Naive thymus-derived CD8-positive, alpha-beta T cell (primary cell): ENCODE measurements at places on chromosomes 1 and 21. TPM values are rescaled to one million over a fixed set of nuclear protein-coding genes. Genes with fewer than 3 reads are reported as not detected.

DNA sequence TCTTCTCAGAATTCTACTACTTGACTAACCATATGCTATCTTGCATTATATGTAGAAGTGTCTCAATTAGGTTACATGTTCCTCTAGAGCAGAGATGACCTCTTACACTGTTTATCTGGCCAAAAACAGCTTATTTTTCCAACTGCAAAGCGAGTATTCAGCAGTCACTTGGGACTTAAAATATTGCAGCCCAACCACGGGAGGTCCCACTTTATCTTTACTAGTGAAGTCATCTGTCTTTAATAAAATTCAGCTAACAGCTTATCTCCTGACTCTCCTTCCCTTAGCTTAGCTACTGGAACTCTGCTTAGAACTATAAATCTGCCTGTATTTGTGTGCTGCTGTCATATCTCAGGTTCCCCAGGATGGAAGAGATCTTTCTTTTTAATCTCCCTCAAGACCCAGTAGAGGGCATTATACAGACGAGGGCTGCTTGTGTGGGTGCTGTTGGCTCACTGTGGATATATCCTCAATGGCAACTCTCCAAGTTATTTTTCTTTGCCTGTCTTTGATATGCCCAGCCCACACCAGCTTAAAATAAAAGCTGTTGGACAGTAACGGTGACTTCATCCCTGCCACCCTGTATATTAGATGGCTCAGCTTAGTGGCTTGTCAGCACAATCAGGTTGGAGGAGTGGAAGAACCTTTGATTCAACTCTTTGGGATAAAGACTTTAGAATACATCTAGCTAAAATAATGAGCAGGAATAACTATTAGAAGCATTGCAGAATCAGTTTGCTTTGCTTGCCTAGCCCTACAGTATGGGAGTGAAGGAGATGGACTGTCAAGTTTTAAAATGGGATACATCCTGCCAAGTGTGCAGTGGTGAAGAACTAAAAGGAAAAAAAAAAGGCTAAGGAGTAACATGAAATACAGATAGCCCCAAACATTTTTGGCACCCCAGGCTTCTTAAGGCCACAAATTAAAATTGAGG lies 9.6 kb downstream of the ENSA start:
- H3K27ac ChIP-seq, result peak overlapping the region; percentile 77
- no peak overlapping the region for H3K4me3 ChIP-seq
- H3K4me1 ChIP-seq, result peaks cover 32% of the 10 kb centered on the region
- peaks cover 75% of the 10 kb centered on the region for H3K36me3 ChIP-seq

The ELAPOR1 gene
- 6.0 TPM for total RNA-seq

GRCh38 chr1:242185731-242186130 lies 186.8 kb upstream of the MAP1LC3C start:
- no peak for DNase-seq
- H3K27me3 ChIP-seq, result peaks cover 3% of the 10 kb centered on the region
- no peaks in the 10 kb centered on the region for H3K4me1 ChIP-seq
- no peak overlapping the region for H3K27ac ChIP-seq

DNA sequence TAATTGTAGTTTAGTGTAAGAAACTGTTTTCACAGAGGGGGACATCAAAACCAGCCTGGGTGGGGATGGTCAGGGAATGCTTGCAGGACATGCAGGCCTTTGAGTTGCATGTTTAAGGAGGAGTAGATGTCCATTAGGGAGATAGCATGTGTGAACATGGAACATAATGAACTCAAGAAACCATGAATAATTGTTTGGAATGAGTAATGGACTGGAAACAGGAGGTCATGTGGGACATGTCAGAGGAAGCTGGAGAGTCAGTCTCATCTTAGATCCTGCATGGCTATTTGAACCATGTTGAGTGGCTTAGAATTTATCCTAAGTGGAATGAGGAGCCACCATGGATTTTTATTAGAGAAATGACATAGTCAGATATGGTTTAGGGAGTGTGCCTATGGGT lies 86.4 kb downstream of the RPE65 start:
- H3K4me3 ChIP-seq, result no peak overlapping the region
- H3K36me3 ChIP-seq, result no peaks in the 10 kb centered on the region
- H3K27me3 ChIP-seq, result peaks cover 8% of the 10 kb centered on the region

DNA sequence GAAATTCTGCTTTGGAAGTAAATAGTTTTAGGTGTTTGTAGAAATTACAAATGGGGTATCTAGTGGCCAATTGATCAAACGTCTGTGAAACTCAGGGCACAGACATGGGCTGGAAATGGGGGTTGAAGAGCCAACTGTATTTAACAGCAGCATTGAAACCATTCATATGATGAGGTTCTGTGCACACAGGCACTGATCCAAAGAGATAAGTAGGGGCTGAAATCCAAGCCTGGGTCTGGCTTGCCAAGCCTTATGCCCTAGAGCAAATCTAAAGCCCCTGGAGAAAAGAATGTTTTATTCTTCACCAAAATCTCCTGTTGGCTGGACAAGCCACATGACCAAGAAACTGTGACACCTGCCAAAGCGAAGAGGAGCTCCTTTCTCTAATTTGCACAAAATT lies 67.6 kb upstream of the ST6GALNAC5 start:
- H3K27me3 ChIP-seq, result no peaks in the 10 kb centered on the region
- no peak overlapping the region for H3K27ac ChIP-seq
- no peak for DNase-seq
- H3K4me1 ChIP-seq, result no peaks in the 10 kb centered on the region

- H3K27ac ChIP-seq, result no peak overlapping the region
- no peak overlapping the region for H3K4me3 ChIP-seq
- peaks cover 6% of the 10 kb centered on the region for H3K27me3 ChIP-seq
- peaks cover 7% of the 10 kb centered on the region for H3K4me1 ChIP-seq
These were observed 29.7 kb downstream of the CCDC185 start for GRCh38 chr1:223422911-223423310.

The ACOT11 gene
- 0.31 TPM for total RNA-seq
